H9 (cell line): ENCODE measurements at places on chromosomes 6 and 20. TPM values are rescaled to one million over a fixed set of nuclear protein-coding genes. Genes with fewer than 3 reads are reported as not detected.
A peak's percentile ranks its signal among the peaks of the same experiment; 100 is the strongest.

- H3K27me3 ChIP-seq, result no peaks in the 10 kb centered on the region
- DNase-seq, result no peak
- H3K4me1 ChIP-seq, result no peaks in the 10 kb centered on the region
- H3K4me3 ChIP-seq, result no peak overlapping the region
- H3K36me3 ChIP-seq, result no peaks in the 10 kb centered on the region
- H3K27ac ChIP-seq, result no peak overlapping the region
Observed at GRCh38 chr6:38154731-38155130, 335.2 kb downstream of the ZFAND3 start.

GRCh38 chr6:3226481-3227362, 731 bp downstream of the TUBB2B start:
- H3K27me3 ChIP-seq, result no peaks in the 10 kb centered on the region; the same call in 1 of the 2 replicates
- H3K4me1 ChIP-seq, result no peaks in the 10 kb centered on the region; the same call in 1 of the 2 replicates
- H3K27ac ChIP-seq, result no peak overlapping the region
- H3K36me3 ChIP-seq, result peaks cover 28% of the 10 kb centered on the region

DNA sequence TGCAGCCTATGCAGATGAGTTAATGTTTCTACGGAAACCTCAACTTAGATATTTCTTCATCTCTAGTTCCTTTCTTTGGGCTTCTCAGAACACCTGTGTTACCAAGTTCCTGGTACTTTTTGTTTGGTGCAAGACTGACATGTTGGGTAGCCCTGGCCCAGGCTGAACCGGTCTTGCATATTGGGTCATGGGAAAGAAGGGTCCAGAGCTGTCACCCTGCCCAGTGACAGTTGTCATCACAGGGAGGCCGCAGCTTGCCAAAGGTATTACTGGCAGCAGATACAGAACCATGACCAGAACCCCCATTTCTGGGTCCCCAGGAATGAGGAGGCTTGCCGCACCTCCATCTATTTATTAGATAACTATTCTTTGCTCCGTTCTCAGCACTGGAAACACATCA, 40.2 kb downstream of the PDYN start:
- peaks cover 2% of the 10 kb centered on the region; the same call in 1 of the 2 replicates for H3K4me1 ChIP-seq
- no peaks in the 10 kb centered on the region for H3K36me3 ChIP-seq
- no peak overlapping the region for H3K27ac ChIP-seq
- DNase-seq, result no peak

GRCh38 chr6:132865364-132865763, 51.0 kb downstream of the RPS12 start:
- no peaks in the 10 kb centered on the region for H3K27me3 ChIP-seq
- H3K36me3 ChIP-seq, result no peaks in the 10 kb centered on the region
- no peak overlapping the region for H3K27ac ChIP-seq
- no peak for DNase-seq
- no peak overlapping the region for H3K4me3 ChIP-seq

DNA sequence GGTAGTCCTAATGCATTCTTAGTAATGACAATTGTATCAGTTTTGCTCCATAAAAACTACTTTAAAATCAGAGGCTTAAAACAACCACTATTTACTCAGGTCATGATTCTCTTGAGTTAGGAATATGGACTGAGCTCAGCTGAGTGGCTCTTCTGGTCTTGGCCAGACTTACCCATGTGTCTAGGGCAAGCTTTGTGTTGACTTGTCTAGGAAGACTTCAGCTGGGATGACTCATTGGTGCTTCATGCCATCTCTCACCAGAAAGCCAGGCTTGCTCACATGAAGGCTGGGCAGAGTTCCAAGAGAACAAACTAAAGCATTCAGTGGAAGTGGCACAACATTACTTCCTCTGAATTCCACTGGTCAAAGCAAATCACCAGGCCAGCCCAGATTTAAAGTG, 155.3 kb downstream of the DHX35 start:
- H3K27ac ChIP-seq, result no peak overlapping the region
- no peak overlapping the region for H3K4me3 ChIP-seq
- H3K36me3 ChIP-seq, result peaks cover 13% of the 10 kb centered on the region
- H3K27me3 ChIP-seq, result no peaks in the 10 kb centered on the region; the same call in 1 of the 2 replicates
- DNase-seq, result no peak

The TREM2 gene
- 0.31 TPM in 1 of 2 replicates, not detected in the other for total RNA-seq

The MACROD2 gene
- 1.6 and 2.0 TPM in 2 replicates for total RNA-seq

GRCh38 chr6:42821846-42822245, 40.0 kb downstream of the BICRAL start:
- no peak overlapping the region for H3K27ac ChIP-seq
- H3K4me1 ChIP-seq, result peaks cover 5% of the 10 kb centered on the region; the same call in 1 of the 2 replicates
- no peak overlapping the region for H3K4me3 ChIP-seq
- H3K27me3 ChIP-seq, result no peaks in the 10 kb centered on the region

The PABPC1L gene
- 83.5 and 92.0 TPM in 2 replicates for total RNA-seq

- H3K36me3 ChIP-seq, result no peaks in the 10 kb centered on the region
- peaks cover 30% of the 10 kb centered on the region for H3K4me1 ChIP-seq
- peak overlapping the region; percentile 13 for H3K27ac ChIP-seq
- peak; percentile 78 for DNase-seq
- peak overlapping the region; percentile 38; the same call in 1 of the 2 replicates for H3K4me3 ChIP-seq
Observed at GRCh38 chr20:53738039-53738944, 144.7 kb upstream of the ZNF217 start.

- peak within 1 kb of the TSS; percentile 94 for H3K4me3 ChIP-seq
- H3K27ac ChIP-seq, result no peak within 1 kb of the TSS
- H3K27me3 ChIP-seq, result no peaks in the 10 kb centered on the region
- H3K36me3 ChIP-seq, result peaks cover 7% of the 10 kb centered on the region
- DNase-seq, result peak; percentile 90
Observed at GRCh38 chr20:18496740-18497592, at the start of gene RBBP9. TSS of gene RBBP9 (minus strand) at chr20:18497225. CDS start at chr20:18497167, 58 bp downstream.

DNA sequence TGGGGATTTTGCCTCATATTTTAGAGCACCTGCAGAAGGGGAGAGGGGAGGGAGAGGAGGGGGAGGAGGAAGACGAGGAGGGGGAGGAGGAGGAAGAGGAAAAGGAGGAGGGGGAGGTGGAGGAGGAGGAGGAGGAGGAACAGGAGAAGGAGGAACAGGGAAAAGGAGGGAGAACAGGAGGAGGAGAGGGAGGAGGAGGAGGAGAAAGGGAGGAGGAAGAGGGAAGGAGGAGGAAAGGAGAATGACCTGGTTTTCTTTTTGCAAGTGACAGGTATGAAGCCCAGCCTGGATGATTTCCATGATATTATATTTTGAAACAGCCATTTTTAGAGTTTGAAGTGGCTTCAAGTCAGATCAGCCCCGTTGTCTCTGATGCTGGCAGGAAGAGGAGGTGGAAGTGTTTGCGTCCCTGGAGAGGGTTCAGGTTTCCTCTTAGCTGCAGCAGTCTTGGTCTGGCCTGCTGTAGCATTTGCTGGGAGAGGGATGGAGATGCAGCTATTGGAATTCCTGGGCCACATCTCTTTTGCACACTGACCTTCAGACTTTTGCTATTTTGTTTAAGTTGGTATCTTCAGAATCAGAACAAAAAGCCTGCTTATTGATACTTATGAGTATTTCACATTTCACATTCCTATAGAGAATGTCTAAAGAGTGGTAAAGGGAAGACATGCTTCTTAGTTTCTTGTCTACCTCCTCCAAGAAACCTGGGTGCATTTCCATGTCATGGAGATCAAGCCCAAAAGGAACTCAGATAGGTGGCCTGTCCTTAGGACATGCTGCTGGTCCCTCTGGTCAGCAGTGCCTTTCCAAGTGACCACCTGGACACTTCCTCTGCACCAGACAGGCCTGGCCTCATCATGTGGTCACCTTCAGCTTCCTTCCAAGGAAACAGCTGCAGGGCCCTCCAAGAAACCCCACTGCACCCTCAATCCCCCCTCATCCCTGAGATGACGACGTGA, 54.3 kb upstream of the IYD start:
- no peak for DNase-seq
- no peaks in the 10 kb centered on the region; the same call in 2 of the 3 replicates for H3K36me3 ChIP-seq
- no peaks in the 10 kb centered on the region for H3K27me3 ChIP-seq
- no peaks in the 10 kb centered on the region for H3K4me1 ChIP-seq
- H3K27ac ChIP-seq, result no peak overlapping the region

The SPATA25 gene
- 1.8 and 2.4 TPM in 2 replicates for total RNA-seq
